ENCODE measurements at places on chromosomes 12 and 14.

- no peak for DNase-seq
Measured at GRCh38 chr14:61247935-61248334, 33.2 kb downstream of the TMEM30B start.

- DNase-seq = no peak
Measured at GRCh38 chr14:73792481-73792880, 59.1 kb upstream of the PTGR2 start.

DNA sequence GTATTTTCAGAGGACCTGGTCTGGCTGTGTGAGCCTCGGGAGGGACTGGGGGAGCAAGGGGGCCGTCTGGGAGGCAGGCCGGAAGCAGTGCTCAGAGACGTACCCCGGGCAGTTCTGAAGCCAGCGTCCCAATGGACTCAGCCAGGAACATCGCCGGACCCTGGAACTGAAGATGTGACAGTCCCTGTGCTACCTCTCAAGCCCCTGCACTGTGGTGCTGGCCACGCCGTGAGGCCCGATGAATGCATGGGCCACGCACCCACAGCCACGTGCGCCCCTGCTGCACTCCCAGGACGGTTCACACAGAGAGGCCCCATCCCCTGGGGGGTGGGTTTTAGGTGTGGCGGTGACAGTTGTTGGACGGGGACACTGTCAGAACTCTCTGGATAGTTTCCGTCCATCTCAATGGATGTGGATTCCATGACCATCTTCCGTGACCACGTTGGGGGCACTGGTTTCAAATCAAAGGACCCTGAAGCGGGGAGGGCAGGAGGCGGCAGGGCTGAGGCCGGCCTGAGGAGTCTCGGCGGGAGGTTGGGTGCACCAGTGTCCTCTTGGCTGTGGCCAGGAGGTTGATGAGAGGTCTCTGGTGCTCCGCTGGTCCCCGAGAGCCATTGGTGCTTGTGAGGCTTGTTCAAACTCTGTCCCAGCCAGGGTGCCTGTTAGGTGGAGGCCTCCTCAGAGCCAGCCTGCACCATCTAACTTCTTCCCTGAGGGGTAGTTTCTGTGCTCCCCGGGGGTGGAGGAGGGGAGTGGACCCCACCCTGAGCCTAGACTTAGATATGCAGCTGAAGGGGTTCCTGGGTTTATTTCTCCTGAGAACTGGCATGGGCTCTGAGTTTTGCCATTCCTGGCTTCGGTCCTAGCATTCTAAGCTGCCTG lies 36.3 kb upstream of the TSPAN9 start:
- no peak for DNase-seq

GRCh38 chr14:49982501-49982951 lies 89.6 kb downstream of the ARF6 start:
- no peak for DNase-seq

GRCh38 chr14:59695198-59695597 lies 118.6 kb upstream of the CCDC175 start:
- DNase-seq = no peak

DNA sequence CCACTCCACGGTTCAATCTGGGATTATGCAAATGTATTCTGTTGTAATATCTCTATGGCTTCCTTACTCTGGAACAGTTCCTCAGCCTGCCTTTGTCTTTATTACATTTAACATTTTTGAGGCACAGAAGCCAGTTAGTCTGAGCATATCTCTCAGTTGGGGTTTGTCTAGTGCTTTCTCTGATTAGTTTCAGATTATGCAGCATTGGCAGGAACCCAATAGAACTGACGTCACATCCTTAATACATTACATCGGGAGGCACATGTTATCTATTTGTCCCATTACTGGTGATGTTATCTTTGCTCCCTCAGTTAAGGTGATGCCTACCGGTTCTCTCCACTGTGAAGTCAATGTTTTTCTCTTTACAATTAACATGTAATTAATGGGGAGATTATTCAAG lies 62.4 kb downstream of the PPM1A start:
- DNase-seq = no peak

DNA sequence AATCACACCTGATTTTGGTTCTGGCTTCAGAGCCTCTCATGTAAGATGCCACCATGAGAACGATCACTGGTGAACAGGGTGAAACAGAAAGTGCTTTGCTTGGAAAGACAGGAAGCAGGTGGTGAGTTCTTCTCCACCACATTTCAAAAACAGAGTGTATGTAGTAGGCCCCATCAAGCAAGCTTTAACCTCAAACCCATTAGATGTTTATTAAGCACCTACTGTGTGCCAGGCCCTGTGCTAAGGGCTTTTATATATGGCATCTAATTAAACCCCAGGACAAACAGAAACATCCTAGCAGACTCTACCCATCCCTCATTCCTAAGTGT lies 47.8 kb upstream of the MED13L start:
- DNase-seq = peak; percentile 57

DNA sequence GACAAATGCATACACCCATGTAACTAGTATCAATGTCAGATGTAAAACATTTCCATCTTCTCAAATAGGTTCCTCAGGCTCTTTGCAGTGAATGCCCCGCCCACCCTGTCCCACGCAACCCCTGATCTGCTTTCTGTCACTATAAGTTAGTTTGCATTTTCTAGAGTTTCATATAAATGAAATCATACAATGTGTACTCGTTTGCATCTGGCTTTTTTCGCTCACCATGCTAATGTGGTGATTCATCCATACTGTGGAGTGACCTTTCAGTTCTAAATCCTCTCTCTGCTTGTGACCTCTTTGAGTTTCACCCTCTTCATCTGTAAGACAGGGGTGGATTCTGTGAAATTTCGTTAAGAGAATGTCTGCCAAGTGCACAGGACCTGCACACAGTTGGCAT lies 30.6 kb upstream of the MSI1 start:
- DNase-seq = no peak

DNA sequence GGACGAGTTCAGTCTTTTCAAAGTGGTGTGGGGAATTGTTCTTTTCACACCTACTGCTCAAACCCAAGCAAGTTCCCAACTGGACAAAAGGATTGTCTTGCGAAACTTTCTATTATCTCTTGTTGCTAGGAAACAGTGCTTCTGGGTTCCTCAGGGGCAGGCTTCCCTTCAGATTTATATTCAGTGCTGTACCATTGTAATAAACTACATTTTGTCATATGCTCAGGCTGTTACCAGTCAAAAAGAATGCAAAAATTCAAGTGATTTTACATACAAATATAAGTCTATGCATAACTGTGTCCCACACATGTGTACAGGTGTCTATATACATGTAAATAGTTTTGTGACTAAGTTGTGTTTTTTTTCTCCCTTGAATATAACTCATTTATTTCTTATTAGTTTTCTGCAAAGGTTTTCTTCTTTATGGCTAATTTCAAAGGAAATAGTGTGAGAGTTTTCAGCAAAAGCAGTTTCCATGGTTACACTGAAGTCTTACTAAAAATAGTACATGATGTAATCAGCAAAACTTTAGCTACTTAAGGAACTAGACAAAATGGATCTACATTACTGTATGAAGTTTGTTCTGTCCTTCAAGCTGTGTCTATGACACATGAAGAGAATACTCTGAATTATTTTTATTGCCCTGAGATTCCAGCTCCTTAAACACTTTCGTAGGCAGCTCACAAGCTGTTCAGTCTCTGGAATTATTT lies 430.2 kb upstream of the TMPO start:
- DNase-seq = no peak

- no peak for DNase-seq
Measured at GRCh38 chr14:24943024-24943423, 106.9 kb downstream of the STXBP6 start.

DNA sequence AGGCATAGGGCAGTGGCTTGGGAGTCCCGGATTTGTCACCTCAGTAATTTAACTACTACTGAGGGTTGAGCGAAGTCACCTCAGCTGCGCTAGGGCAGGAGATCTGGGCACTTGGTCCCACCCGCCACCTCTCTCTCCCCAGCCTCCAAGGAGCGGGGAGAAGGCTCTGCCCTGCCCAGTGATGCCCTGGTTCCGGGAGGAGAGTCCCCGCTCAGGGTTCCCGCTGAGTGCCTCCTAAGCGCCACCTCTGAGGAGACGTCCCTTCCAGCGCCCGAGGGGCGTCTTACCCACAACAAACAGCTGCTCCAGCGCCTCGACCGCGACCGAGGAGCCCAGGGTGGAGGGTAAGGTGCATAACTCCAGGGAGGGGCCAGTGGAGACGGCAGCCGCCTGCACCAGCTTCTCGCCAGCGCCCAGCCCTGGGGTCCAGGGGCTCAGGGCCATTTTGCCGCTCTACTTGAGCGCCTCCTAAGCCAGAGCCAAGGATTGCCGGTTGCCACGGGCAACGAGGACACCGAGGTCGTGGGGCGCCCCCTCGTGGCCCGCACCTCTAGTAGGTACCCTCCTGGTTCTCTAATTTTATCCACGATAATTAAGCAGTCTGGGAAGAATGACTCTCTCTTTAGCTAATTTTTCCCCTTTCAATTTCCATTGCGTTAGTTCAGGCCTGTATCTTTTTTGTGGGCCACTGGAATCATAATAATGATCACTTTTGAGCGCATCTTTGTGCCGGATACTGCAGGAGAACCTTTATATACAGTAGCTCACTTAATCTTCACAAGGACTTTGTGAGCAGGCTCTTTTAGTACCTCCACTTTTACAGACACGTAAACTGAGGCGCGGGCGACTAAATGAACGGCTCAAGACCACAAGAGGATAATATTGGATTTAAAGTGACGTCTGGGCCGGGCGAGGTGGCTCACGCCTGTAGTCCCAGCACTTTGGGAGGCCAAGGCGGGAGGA lies at the start of gene CCDC175:
Gene CCDC175 (minus strand): TSS at position 481 of the 963 bp plus-strand sequence. CDS start 37 bp downstream, at position 444.
- peak; percentile 88 for DNase-seq

DNA sequence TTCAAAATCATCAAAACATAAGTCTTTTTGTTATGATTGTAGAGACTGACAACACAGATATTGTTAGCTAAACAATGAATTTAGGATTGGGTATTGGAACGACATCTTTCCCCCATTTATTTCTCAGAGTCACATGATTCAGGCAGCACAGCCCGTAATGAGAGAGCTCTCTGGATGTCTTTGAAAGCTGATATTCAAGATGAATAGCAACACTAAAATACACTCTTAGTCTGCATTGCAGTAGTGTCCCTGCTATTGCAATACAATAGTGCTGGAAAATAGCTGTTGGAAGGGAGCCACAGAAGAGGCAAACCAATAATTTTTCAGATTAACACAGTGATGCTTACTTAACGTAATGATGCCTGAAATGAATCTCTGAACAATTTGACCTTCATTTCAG lies 9.9 kb downstream of the GTSF1 start:
- no peak for DNase-seq

DNA sequence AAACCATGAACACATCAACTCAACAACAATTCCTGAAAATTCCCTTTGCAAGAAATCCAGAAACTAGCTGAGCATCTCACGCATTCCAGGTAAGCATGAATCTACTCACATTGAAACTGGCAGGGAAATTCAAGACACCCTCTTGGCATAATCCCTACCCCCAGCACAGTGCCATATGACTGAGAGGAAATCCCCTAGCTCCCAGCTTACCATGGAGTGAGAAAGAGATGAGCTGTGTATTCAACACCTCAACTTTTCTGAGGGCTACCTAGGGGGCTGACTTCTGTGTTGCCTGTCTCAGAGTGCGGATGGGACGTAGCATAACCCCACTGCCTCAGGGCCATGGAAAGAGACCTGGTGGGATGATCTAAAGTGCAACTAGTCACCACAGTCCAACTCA lies 37.7 kb upstream of the GPR132 start:
- no peak for DNase-seq

DNA sequence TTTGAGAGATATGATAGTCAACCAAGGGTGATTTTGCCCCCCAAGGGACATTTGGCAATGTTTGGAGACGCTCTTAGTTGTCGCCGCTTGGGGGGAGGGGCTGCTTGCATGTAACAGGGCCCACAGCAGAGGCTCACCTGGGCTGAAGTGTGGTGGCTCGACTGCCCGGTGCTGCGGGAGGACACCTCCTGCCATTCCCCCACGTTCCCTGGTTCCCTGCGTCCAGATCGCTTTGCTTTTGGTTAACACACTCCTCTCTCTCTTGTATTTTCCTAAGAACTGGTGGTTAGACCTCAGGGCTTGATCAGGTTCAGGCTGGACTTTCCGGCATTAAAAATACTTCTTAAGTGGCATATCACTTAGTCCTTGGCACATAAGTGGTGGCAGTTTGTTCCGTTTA lies 18.9 kb downstream of the PPP2R5C start:
- DNase-seq = no peak

GRCh38 chr12:86551146-86551571 lies 295.0 kb upstream of the MGAT4C start:
- no peak for DNase-seq

GRCh38 chr12:122949405-122949804 lies 16.9 kb downstream of the ABCB9 start:
- no peak for DNase-seq

GRCh38 chr12:11071414-11071813 lies 9.3 kb upstream of the TAS2R46 start:
- no peak for DNase-seq
